Mammary microvascular endothelial cell (primary cell): ENCODE measurements at places on chromosomes 5 and 9. TPM values are rescaled to one million over a fixed set of nuclear protein-coding genes. Genes with fewer than 3 reads are reported as not detected.

Gene PRPF4
- 25.2 and 26.6 TPM in 2 replicates for total RNA-seq

Gene RETREG1
- not detected in 2 replicates for total RNA-seq

Gene CAVIN4
- 0.94 and 1.2 TPM in 2 replicates for total RNA-seq

Gene KIF20A
- total RNA-seq, result 78.7 and 83.2 TPM in 2 replicates

Gene PLAC8L1
- not detected in 2 replicates for total RNA-seq

Gene LCN15
- 1.6 TPM in 1 of 2 replicates, not detected in the other for total RNA-seq

Gene TDRD7
- 14.3 and 15.4 TPM in 2 replicates for total RNA-seq

Gene FGF10
- total RNA-seq, result not detected in 2 replicates

Gene SLIT3
- total RNA-seq, result under 0.01 and 0.10 TPM in 2 replicates

Gene CTXN3
- total RNA-seq, result not detected in 2 replicates

Gene C9orf43
- total RNA-seq, result 0.13 and 0.39 TPM in 2 replicates

Gene ZNF366
- 14.1 and 16.4 TPM in 2 replicates for total RNA-seq

Gene TMC1
- total RNA-seq, result 0.13 TPM in 1 of 2 replicates, not detected in the other

Gene CDC20B
- total RNA-seq, result not detected in 2 replicates

Gene PCDHGC3
- total RNA-seq, result 18.0 and 18.2 TPM in 2 replicates

Gene CBY3
- not detected in 2 replicates for total RNA-seq

Gene IL7R
- total RNA-seq, result 1.8 and 3.8 TPM in 2 replicates

Gene LCN1
- total RNA-seq, result not detected in 2 replicates
